ENCODE measurements at places on chromosomes 6 and 20. TPM values are rescaled to one million over a fixed set of nuclear protein-coding genes. Genes with fewer than 3 reads are reported as not detected.

The ELOVL2 gene
- 0.38 TPM for total RNA-seq

The SPAG4 gene
- 2.8 TPM for total RNA-seq

The TNF gene
- total RNA-seq, result 0.81 TPM

The EDN1 gene
- 7.2 TPM for total RNA-seq

The TAF11 gene
- total RNA-seq, result 19.1 TPM

The RAET1L gene
- total RNA-seq, result not detected

The LAMP5 gene
- total RNA-seq, result 0.19 TPM

The ZBTB46 gene
- 6.8 TPM for total RNA-seq

The DDAH2 gene
- 97.4 TPM for total RNA-seq

The UBD gene
- total RNA-seq, result 0.24 TPM

The IL17A gene
- total RNA-seq, result not detected

The ETV7 gene
- total RNA-seq, result not detected

Data from posterior vena cava (tissue), 2 donors.